Iris pigment epithelial cell (primary cell): ENCODE measurements at places on chromosomes 3 and 15.

GRCh38 chr3:104564045-104564643 lies 802.6 kb upstream of the ALCAM start:
- DNase-seq: peak; percentile 63

- no peak for DNase-seq
Measured at GRCh38 chr15:68200016-68200861, 4.9 kb downstream of the CALML4 start.

DNA sequence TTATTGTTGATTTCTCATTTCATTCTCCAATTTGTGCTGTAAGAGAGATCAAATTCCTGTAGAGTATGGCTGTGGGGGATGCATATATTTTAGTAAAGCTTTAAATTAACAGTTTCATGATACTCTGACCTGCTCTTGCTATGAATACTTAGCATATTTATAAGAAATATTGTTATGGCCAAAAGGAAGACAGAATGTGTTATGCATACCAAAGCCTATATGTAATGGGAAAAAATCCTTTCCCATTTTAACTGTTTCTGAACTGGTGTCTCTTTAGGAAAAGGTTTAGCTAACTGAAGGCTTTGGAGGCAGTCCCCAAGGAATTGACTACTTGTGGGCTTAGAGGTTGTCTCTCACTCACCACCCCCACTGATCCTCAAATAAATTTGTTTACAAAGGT lies 59.2 kb downstream of the CADPS start:
- DNase-seq: peak; percentile 22

GRCh38 chr15:78618064-78618463 lies 2.7 kb downstream of the CHRNA3 start:
- DNase-seq: no peak
